ENCODE measurements at places on chromosomes 5 and 9. TPM values are rescaled to one million over a fixed set of nuclear protein-coding genes. Genes with fewer than 3 reads are reported as not detected.

- DNase-seq = no peak
Observed at GRCh38 chr5:6660688-6661087, 27.4 kb downstream of the SRD5A1 start.

GRCh38 chr5:72369711-72370110 is 49.5 kb downstream of the PTCD2 start:
- DNase-seq = no peak

- peak; percentile 38 for DNase-seq
Observed at GRCh38 chr5:43041110-43041668, 1.1 kb upstream of the ANXA2R start.

- no peak for DNase-seq
Observed at GRCh38 chr9:91773156-91773555, 176.9 kb downstream of the ROR2 start.

DNA sequence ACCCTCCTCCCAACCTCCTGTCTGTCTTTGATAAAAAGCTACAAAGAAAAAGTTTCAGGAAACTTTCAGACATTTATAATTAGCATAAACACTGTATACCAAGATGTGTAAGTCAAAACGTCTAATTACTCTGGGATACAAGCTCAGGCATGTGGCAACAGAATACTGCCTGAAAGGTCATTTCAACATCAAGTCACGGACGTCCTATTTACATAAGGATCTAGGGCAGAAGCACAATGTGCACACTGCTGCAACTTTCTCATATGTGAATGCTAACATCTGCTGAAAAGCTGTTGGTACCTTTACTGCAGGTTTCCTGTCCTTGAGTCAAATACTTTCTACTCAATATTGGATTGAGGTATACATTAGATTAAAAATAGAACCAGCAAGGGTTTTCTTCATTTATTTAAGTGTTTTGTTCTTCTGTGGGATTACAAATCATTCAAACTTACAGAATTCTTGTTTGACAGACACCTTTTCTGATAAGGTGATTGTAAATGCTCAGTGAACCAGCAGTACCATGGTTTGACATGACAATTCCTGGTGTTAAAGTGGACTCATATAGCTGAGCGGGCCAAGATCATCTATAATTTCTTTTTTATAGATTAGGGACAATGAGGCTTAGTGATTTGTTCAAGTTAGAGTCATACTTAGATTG is 36.8 kb downstream of the ELL2 start:
- no peak for DNase-seq

GRCh38 chr5:142248853-142249462 is 75.9 kb downstream of the SPRY4 start:
- DNase-seq = no peak

DNA sequence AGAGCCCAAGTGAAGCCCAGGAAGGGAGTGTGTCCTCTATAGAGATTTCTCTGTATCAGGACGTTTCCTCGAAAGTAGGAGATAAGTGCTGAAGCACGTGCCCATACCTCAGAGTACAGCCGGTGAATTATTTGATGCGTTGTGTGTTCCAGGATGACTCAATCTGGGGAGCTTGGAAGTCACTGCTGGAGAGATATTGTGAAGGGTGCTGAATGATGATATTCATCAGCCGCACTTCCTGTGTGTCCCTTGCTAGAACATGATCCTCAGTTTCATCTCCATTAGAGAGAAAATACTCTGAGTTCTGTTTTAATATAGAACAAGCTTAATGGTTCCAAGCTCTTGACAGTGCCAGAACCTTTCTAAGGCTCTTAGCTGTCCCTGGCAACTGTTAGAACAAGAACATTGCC is 402.3 kb upstream of the ADAMTSL1 start:
- no peak for DNase-seq

The ORM2 gene
- not detected for total RNA-seq

- DNase-seq = no peak
Observed at GRCh38 chr5:53323511-53323910, 156.9 kb upstream of the FST start.

The CORO2A gene
- 11.0 TPM for total RNA-seq

DNA sequence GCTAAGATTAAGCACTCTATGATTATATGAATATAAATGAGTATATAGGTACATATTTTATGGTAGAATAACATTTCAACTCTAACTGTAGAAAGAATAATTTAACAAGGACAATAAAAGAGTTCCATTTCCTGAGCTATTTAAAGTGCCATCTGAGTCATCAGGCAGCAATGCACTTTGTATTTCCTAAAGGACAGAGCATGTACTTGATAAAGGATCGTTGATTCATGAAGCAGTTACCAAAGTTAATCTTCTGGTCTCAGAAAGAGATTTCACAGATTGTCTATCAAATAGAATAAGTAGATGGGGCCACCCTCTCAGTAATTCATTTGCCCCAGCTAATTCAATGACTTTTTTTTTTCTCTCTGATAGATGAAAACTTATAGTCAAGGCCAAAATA is 747.8 kb downstream of the CDH18 start:
- no peak for DNase-seq

Measured in activated T-cell treated with anti-CD3 and anti-CD28 coated beads, Interleukin-2, amount 50 U/mL, for 72 hours (primary cell).